ENCODE measurements at places on chromosomes 5 and 9.

DNA sequence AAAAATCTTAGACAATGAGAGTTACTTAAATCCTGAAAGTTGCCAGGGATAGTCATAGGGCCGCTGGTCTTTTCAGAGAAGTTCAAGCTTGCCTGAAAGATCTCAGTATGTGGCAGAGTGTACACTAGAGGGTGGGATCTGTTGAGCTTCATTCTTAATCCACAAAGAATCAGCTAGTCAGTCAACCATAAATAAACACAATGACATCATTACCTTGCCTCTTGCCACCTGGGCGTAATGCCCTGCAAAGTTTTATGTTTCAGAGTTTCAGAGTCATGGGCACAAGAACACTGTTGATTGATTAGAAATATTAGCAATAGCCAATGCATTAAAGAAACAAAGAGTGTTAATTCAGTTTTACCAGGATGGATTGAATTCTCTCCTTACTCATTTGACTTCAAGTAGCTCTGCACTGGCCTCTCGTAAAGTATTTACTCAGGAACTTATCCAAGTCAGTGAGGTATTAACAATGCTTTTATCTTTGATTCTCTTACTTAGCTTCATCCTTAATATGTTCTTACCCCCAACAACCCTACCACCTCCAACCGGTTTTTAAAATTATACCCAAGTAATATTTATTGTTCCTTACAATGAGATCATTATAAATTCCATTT, 14.3 kb upstream of the ANXA1 start:
- no peak for DNase-seq

DNA sequence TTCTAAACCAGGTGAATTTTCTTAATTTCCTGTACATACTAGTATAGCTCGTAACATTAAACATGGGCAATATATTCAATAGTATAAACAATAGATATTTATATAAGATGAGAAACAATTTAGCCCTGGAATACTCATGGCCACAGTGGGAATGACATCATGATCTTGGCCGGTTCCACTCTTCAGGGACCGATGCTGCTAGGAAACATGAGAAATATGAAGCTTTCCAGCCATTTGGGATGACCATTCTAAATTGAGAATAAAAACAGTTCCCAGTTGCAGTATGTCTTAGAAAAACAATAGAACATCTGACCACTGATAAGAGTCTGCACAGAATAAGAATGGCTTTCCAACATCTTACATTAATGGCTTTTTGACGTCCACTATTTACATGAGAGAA, 33.3 kb upstream of the SLCO6A1 start:
- DNase-seq, result no peak

DNA sequence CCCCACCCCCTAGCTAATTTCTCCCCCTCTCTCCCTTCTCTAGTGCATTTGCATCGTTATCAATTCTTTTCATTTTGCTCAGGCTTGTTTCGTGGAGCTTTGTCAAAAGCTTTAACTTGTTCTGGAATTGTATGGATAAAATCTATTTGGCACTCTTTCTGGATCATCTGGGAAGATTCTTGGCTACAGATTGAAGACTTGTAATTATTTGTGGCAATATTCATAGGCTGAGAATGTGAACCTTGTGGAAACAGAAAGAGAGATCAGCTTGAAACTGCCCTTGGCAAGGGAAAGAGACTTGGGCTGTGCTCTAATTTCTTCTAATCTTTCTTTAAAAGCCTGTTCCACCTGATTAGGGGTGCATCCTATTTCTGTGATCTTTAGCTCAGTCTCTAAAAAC, 340.6 kb upstream of the DAB2 start:
- no peak for DNase-seq

- DNase-seq, result no peak
These were observed 307.0 kb downstream of the ARRDC3 start for GRCh38 chr5:91076138-91076537.

DNA sequence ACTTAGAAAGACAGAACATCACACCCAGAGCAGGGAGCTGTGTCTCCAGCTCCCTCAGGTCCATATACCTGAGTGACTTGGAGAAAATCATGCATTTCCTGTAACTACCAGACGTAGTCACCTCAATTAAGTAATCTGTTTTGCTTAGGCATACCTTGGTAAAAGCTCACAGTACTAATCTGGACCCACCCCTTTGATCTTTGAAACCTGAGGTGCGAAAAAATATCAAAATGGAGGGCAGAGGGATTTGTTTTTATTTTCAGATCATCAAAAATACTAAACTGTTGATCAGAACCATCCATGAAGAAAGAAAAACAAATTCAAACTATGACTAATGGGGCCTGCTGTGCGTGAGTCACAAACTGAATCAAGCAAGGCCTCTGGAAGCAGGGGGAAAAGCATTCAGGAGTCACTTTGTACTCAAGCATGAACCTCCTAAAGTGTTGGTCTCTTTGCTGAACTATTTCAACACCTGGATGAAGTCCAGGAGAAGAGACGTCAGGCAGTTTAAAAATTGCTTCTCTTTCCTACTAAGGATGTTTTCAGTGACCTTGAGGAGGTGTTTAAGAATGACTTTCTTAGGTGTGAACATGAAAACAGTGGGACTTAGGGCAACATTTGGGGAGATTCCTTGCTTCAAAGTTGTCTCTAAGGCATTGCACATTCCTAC, 76.3 kb downstream of the MUSK start:
- no peak for DNase-seq

DNA sequence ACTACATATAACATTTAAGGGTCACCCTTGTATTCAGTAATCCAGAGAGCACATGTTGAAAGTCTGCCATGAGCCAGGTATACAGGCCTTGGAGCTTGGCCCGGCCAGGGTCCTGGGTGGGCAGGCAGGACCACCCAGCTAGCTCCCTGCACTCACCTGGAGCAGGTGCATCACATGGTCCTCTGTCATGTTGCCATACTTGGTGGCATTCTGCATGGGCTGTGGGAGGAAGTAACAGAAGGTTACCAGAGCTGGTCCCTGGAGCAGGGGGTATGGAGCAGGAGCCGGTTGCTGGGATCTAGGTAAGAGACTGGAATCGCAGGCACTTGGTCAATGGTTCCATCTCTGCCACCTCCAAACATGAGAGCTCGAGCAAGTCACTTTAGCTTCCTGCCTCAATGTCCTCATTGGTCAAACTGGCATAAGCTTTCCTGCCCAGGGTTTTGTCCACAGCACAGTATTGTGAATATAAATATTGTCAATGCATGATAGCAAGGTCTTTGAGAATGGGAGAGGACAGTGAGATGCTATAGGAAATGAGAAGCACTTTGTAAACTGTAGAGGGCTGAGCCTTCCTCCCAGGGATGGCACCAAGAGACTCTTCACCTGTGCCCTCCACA, 6.5 kb downstream of the CD74 start:
- peak; percentile 26 for DNase-seq

GRCh38 chr5:14256756-14257393, 113.7 kb downstream of the TRIO start:
- DNase-seq, result no peak

DNA sequence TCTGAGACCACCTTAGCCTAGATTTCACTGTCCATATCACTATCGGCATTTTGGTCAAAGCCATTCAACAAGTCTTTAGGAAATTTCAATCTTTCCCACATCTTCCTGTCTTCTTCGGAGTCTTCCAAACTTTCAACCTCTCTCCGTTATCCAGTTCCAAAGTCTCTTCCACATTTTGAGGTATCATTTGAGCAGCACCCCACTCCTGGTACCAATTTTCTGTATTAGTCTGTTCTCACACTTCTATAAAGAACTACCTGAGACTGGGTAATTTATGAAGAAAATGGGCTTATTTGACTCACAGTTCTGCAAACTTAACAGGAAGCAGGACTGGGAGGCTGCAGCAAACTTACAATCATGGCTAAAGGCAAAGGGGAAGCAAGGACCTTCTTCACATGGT, 215.5 kb downstream of the CYLC2 start:
- DNase-seq, result no peak

GRCh38 chr5:110268985-110269384, 457.5 kb downstream of the TMEM232 start:
- no peak for DNase-seq

DNA sequence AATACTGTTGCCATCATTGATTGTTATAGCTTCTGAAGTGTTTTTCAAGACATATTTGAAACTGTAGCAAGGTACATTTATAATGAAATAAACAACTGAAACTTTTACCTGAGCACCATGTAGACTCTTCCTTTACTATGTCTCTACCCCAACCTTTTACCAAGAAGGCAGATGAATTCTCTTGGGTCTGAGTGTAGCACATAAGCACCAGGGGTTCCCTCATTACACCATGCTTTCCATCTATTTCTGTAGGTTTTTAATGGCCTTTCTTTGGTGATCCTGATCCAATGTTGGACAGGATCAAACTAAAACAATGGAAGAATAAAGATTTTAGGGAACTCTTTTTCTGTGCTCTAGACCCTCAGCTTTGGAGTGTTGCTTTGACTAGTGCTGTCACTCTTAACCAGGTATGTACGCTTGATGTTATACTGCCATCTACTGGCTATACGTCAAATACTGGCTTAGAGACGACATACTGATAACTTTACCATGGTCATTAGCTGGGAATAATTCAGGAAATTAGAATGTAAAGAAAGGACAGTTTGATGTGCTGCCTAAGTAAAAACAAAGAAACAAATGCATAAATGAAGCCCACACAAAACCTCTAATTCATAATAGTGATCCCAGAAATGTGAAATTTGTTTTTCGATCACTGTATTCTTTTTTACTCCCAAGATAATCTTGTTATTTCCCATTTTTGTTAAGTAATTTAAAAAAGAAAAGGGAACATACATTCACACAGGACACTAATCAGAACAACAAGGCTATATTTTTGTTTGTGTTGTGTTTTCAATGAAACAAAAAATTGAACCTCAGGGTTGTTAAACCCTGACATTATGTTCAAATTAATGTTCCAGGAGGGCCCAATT, 30.7 kb downstream of the IFNW1 start:
- peak; percentile 45 for DNase-seq

GRCh38 chr9:128923493-128923883, 2.7 kb downstream of the PHYHD1 start:
- DNase-seq, result no peak

DNA sequence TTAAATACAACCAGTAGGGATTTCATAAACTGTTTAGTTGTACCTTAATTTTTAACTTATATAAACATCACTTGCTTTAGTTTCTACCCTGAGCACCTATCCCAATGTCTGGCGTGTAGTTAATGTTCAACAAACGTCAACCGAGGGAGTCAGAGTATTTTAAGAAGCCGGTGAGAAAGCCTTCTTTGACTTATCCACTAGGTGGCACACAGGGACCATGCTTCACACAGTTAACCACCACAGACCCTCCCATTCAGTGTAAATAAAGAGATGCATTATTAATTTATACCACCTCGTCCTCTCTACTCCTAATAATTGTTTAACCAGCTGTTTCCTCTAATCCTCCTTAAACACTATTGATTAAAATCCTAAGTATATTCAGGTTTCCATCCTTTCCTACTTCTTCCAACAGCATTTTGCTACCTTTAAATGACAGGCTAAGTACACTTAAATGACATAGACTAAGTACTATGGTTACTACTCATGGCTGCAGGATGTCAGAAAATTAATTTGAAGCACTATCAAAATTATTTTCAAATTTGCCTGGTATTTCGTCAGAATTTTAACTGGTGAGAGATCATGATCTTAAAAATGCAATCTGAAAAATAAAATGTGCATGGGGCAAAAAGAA, 2.3 kb downstream of the HAPLN1 start:
- DNase-seq, result no peak

- no peak for DNase-seq
These were observed 303.7 kb downstream of the CCDC171 start for GRCh38 chr9:15856591-15856990.

- DNase-seq, result no peak
These were observed 20.3 kb downstream of the QSOX2 start for GRCh38 chr9:136225366-136225747.

DNA sequence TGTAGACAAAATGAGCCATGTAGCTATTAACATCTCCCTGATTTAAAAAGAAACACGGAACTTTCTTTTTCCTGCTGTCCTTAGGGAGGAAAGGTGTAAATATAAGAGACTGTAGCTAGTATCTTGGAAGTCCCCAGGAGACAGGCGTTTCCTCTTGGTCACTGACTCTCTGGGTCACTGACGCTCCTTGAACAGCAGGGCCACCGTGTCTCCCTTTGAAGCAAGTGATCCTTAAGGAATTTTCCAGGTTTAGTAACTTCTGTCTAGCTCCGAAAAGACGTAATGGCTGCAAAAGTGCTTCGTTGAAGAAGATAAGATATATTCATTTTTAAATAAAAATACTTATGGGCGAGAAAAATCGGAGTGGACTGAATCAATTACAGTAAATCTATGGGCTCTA, 745 bp upstream of the CLTA start:
- DNase-seq, result no peak

DNA sequence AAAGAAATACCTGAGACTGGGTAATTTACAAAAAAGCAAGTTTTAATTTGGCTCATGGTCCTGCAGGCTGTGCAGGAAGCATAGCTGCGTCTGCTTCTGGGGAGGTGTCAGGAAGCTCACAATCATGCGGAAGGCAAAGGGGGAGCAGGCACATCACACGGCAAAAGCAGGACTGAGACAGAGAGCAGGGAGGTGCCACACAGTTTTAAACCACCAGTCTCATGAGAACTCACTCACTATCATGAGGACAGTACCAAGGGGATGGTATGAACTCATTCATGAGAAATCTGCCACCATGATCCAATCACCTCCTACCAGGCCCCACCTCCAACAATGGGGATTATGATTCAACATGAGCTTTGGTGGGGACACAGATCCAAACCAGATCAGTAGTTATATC, 96.2 kb downstream of the OSTF1 start:
- no peak for DNase-seq

GRCh38 chr5:122120957-122121356, 8.4 kb upstream of the ZNF474 start:
- DNase-seq, result no peak

- DNase-seq, result no peak
These were observed 8.4 kb upstream of the FAM81B start for GRCh38 chr5:95382801-95383200.

GRCh38 chr5:95915999-95916686, 45.5 kb downstream of the ELL2 start:
- no peak for DNase-seq

GRCh38 chr9:114592356-114592755, 4.8 kb downstream of the ATP6V1G1 start:
- DNase-seq, result no peak

DNA sequence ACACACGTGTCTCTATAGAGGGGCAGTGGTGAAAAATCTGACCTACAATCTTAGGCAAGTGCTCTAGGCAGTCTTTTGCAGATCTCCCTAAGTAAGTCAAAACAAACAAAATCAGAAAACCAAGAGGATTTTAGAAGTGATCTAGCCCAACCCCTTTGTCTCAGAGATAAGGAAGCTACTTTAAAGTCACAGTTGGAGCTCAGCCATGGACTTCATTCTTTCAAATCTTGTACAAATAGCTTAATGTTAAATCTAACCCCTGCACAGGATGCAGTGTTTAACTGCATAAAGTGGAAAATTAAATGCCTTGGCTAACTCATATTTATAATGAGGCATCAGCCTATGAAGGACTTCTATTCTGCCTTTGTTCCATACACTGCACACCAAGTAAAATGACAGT, 135.1 kb upstream of the RFX3 start:
- no peak for DNase-seq

DNA sequence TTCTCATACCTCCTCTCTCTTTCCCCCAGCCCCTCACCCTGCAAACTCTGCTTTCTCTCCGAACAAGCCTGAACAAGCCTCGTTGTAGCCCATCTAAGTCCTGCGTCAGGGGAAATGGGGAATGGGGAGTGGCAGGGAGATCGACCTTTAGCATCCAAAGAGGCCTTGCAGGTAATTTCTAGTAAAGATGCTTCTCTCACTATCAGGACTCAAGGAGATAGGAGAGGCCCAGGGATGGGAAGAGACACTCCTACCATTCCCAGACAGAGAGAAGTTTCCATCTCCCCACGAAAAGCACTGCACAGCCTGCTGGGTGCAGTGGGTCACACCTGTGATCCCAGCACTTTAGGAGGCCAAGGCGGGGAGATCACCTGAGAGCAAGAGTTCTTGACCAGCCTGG, 44.4 kb upstream of the CTNNA1 start:
- no peak for DNase-seq
